ENCODE measurements at places on chromosomes 4 and X.

DNA sequence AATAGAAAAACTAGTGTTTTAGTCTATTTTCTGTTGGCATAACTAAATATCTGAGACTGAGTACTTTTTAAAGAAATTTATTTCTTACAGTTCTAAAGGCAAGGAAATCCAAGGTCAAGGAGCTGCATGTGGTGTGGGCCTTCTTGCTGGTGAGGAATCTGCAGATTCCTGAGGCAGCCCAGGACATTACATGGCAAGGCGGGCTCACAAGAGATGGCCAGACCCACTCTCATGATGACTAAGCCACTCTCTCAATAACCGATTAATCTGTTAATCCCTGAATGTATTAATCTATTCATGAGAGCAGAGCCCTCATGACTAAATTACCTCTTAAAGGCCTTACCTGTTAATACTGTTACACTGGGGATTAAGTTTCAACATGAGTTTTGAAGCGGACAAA, 340.8 kb downstream of the GRXCR1 start:
- DNase-seq = no peak

DNA sequence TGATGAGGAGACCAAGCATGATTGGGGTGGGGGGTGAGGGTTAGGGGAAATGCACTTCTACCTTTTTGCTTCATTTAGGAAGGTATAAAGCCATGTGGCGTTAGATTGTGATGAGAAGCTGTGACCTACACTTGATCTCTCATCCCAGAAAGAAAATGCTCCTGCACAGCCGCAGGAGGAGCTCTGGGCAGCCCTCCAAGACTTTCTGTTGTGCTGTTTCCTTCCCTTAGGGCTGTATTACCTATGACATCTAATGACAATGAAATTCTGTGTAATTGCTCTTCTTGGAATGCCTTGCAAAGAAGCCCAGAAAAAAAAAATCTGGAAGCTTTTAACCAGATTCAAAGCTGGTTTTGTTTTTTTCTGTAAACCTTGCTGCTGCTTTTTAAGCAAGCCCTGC, 13.4 kb downstream of the PRPS2 start:
- DNase-seq = no peak

DNA sequence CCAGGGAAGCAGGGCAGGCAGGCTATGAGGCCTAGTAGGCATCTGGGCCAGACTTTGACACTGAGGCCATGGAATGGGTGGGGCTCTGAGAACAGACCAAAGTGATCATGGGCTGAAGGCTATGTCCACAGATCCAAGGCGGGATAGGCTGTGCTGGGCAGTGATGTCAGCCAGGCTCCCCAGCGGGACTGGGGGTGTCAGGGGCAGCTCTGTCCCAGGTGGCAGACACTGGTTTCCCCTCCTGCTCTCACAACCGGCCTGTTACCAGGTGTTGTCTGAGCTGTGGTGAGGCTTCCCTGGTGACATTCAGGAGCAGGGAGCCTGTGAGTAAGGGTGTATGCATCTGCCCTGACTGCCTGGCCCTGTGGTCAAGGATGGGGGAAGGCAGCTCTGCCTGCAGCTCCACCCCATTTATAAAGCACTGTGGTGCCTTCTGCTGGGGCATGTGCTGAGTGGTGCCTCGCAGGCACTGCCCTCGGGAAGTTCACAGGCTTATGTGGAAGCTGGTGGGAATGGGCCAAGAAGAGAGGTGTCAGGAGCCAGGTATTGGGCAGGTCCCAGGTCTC, 2.9 kb downstream of the IL9R start:
- no peak for DNase-seq

DNA sequence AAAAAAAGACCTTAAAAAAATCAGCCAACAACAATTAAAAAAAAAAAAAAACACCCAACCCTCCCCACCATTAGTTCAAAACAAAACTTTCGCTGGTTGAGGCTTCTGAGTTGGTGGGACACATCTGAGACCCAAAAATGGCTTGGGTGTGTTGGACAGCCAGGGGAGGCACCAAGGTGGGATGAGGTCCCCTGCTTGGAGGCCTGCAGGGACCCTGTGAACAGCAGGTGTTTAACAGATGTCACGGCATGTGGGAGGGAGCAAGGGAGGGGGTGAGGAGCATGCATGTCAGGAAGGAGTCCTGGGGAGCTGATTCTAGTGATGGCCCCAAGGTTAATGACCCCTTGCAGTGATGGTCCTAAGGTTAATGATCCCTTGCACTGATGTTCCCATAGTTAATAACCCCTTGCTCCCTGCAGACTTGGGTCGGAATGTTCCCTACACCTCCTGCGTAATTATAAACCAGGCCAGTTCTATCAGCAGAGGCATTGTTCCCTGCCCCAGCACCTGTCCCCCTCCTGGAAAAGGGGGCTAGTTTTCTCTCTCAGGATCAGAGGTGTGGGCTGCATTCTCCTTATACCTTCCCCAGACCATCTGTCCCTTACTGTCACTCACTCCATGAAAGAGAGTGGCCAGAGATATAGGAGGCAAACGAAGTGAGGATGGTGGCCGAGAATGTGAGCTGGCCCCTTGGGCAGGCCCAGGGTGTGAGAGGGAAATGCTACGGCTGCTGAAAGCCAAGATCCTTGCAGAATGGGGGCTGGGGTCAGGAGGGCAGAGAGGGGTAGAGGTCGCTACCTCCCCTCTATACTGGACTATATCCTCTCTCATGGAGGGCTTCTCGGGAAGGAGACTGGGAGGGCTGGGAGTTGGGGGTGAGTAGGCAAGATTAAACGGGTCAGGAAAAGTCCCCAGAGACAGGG, 2.3 kb upstream of the FOXP3 start:
- DNase-seq = no peak

Measured in stimulated activated CD4-positive, alpha-beta T cell treated with anti-CD3 and anti-CD28 coated beads, TNF-alpha, amount 100 ng/mL, for 48 hours (primary cell).